T-cell (primary cell): ENCODE measurements at places on chromosomes 6 and 20.

GRCh38 chr6:35312076-35312800, 14.6 kb downstream of the DEF6 start:
- no peak for DNase-seq

DNA sequence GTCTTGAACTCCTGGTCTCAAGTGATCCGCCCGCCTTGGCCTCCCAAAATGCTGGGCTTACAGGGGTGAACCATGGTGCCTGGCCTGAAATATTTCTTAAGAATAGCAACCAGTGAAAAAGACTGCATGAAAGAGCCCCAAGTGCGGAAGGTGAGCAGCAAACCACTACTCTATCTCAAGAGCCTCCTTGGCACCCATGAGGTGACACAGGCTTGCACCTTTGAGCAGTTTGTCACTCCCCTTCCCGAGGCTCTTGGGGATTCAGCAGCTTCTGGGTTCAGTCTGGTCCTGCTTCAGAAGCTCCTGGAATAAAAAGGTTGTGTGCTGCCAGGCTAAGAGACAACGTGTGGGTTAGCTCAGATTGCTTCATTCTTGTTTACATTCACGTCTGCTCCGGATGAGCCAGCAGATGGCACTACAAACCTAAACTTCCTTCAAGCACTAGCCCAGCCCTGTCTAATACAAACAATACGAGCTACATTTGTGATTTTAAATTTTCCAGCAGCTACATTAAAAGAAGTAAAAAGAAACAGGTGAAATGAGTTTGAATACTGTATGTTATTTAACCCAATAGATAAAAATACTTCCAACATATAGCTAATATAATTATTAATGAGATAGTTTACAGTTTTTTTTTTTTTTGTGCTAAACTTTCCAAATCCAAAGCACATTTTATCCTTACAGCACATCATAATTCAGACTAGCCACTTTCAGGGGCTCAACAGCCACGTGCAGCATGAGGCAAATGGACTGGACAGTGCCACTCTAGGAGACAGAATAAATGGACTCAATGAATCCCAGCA, 46.2 kb downstream of the GJA10 start:
- peak; percentile 73 for DNase-seq

- DNase-seq, result no peak
Observed at GRCh38 chr6:114075300-114075699, 104.4 kb upstream of the HDAC2 start.

- no peak for DNase-seq
Observed at GRCh38 chr6:136608991-136609390, 58.8 kb upstream of the MAP7 start.

GRCh38 chr6:157609117-157609516, 213.9 kb upstream of the SNX9 start:
- DNase-seq, result no peak

GRCh38 chr6:169701311-169701953, 397 bp downstream of the WDR27 start:
- DNase-seq, result no peak

GRCh38 chr6:11732036-11732631, 46.5 kb downstream of the ADTRP start:
- no peak for DNase-seq

DNA sequence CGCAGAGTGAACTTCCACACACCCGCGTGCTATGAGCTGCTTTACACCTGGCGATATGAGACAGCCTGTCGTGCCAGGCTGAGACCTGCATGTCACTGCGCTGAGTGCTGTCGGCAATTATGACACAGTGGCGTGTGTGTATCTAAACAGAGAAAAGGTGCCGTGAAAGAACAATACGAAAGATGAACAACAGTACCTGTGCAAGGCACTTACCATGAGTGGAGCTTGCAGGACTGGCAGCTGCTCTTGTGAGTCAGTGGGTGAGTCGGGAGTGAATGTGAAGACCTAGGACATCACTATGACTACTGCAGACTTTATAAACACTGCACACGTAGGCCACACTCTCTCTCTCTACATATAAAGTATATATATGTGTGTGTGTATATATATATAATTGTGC, 68.5 kb upstream of the DUSP22 start:
- DNase-seq, result no peak

DNA sequence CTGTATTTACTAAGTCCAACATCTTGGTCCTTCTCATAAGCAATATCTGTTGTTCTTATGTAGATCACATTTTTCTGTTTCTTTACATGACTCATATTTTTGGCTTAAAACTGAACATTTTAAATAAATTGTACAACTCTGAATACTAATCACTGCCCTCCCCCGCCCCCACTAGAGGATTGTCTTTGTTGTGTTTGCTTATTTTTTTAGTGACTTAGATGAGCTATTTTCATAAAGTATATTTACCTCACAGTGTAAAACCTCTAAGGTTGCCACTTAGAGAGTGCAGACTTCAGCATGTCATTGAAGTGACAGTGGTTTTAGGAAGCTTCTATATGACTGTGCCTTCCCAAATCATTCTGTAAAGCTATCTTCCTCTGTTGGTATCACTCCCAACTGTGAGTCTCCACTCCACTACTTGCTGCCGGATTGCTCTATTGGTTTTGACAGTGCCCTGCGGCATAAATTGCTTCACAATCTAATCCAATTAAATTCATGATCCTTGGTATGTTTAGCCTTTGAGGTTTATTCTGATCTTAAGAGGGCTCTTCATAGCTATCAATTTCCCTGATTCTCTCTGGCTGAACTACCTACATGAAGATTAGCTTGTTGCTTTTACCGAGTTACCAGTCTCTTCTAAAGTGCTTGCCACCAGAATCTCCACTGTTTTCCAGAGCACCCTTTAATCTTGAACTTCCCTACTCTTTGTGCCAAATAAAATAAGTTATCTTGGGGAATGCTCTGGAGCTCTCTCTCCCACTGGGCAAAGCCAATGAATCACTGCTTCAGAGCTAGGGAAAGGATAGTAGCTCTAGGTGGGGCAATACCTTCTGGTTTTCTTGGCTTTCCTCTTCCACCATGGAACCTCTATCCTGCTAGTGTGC, 33.0 kb downstream of the SPTLC3 start:
- DNase-seq, result no peak

GRCh38 chr6:43435682-43436437, 8.5 kb downstream of the ABCC10 start:
- no peak for DNase-seq

- no peak for DNase-seq
Observed at GRCh38 chr6:123635567-123635966, 1.2 kb downstream of the TRDN start.

DNA sequence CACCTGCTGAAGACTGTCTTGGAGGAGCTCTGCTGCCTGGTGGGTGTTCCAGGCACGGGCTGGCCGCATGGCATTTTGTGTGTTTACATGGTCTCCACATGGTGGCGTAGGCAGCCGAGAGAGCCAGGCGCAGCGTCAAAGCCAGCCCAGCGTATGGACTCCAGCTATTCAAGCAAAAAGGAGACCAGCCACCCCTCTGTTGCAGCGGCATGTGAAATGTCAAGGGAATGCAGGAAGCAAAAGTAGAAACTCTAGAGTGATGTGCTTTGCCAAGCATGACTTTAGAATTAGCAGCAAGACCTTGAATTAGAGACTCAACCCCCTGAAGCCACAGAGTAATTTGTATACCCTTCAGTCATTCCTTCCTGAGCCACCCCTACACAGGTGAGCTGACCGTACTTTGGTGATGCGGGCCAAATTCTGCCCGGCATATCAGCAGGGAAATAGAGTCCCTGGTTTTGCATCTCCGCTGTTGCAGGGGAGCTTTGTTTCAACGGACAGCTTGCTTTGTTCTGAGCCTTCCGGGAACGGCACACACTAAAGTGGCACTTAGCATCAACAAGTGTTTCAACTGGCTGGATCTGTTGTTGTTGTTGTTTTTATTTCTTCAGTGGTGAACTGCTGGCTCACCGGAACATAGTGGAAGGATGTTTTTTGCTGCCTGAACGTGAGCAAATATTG, 48.5 kb downstream of the FNDC1 start:
- DNase-seq, result no peak

DNA sequence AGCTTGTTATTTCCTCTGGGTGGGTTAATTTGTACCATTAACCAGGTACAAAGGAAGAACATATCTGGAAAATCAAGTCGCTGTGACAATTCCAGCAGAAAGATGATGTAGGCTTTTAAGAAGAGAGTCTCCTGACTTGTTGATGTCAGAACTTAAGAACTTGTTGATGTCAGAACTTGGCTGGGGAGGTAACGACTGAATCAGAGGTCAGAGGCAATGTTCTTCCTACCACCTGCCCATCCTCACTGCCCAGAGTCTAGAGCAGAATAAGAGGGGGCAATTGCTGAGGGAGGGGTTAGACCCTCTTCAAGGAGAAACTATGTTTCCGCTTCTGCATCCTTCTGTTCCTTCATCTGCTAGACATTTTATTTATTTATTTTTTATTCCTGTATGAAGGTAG, 18.9 kb downstream of the MLIP start:
- no peak for DNase-seq

DNA sequence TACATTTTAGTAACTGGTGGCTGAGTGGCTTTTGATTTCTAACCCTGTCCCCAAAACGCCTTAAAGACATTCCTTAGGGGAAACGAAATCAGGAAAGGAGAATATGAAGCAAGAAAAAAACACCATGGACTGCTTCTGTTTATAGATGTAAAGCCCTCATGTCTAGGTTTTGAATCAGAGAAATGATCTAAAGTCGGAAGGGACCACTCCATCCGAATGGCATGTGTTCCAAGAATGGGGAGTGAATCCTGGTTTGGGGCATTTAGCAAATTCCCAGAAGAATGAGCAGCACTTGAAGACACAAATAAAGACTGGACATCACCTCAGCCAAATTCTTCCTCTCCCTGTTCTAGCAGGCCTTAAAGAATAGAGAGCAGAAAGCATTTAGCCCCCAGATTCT, 65.6 kb downstream of the CAP2 start:
- no peak for DNase-seq

- DNase-seq, result no peak
Observed at GRCh38 chr20:16520154-16520553, 53.1 kb downstream of the KIF16B start.

GRCh38 chr6:30818391-30818841, 65.9 kb upstream of the DDR1 start:
- no peak for DNase-seq

DNA sequence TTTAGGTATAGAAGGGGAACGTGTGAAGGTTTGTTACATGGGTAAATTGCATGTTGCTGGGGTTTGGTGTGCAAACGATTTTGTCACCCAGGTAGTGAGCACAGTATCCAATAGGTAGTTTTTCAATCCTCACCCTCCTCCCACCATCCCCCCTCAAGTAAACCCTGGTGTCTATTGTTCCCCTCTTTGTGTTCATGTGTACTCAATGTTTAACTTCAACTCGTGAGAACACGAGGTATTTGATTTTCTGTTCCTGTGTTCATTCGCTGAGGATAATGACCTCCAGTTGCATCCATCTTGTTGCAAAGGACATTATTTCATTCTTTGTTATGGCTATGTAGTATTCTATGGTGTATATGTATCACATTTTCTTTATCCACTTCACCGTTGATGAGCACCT, 11.6 kb upstream of the VNN1 start:
- DNase-seq, result no peak

DNA sequence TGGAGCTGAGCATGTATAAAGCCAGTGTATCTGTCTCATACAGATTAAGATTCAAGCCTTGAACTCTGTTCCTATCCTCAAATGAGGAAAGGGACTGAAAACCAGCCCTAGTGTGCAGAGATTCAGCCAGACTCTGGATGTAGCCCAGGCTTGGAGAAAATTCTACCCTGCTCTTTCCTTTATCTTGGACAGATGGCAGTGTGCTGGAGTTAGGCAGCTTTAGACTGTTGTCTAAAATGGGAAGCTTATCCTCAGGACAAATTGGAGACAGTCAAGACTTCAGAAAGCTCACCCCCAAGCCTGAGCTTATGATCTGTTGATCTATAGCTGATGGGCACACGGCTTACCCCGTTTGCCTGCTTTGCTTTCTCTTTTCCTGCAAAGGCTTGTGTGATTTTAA, 1057.6 kb downstream of the KIF16B start:
- DNase-seq, result no peak

GRCh38 chr6:18820725-18821124, 433.6 kb downstream of the RNF144B start:
- DNase-seq, result no peak

DNA sequence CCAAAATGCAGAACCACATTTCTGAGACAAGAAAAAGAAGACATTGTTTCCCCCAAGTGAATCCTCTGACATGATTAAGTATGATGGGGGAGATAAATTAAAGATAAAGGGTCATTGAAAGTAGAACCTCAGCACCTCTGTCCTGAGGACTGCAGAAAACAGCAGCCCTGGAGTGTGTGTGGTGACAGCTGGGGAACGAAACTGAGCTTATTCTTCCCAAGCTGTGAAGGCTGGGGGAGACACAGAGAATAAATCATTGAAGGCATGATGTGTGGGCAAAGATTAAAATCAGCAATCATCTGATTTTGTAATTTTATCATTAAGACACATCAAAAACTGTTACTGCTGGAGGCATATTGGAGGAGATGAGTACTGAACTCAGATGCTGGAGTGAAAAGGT, 67.5 kb upstream of the GPR6 start:
- DNase-seq, result no peak

DNA sequence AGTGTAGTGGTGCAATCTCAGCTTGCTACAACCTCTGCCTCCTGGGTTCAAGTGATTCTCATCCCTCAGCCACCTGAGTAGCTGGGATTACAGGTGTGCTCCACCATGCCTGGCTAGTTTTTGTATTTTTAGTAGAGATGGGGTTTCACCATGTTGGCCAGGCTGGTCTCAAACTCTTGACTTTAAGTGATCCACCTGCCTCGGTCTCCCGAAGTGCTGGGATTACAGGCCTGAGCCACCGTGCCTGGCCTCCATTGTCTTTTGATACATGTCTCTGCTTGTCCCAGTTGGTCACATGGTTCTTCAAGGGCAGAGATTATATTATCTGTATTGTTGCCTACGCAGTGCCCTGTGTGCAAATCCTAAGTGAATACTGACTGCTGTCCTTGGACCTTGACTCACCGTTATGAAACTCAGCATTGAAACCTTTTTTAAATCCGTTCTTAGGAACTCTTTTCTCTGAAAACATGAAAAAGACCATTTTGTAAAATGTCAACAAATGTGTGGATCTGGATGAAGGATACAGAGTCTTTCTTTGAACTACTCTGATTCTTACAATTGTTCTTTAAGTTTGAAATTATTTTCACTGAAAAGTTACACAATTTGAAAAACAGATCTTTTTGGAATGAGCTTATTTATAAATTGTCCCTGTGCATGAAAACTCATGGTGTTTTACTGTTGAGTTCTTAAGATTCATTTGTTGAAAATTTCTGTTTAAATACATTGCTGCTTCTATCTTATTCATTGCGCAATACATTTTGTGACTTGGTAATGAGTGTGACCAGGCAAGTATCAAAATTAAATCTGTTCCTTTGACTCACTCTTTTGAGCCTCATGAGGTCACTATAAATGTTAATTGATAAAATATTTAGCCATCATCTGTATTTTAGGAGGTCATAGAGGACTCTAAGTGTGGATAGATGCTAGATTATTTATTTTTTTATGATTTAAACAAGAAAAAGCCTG, 293.5 kb downstream of the UTRN start:
- DNase-seq, result no peak

DNA sequence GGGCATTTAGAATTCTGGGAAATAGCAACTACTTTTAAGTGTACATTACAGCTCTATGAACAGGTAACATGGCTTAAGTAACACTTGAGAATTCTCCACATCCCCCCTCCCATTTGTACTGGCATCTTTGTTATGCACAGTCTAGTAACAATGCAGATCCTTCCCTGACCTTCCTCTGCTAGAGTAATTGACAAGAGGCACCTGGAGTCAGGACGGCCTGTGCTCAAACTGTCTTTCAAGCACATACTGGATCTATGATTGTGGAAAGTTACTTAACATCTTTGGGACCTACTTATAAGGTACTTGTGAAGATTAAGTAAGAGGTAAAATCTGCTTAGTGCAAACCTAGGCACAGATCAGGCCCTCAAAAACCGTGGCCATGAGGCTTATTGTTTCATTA, 21.9 kb upstream of the GSTA3 start:
- DNase-seq, result no peak
